ENCODE measurements at places on chromosomes 1 and 21.

DNA sequence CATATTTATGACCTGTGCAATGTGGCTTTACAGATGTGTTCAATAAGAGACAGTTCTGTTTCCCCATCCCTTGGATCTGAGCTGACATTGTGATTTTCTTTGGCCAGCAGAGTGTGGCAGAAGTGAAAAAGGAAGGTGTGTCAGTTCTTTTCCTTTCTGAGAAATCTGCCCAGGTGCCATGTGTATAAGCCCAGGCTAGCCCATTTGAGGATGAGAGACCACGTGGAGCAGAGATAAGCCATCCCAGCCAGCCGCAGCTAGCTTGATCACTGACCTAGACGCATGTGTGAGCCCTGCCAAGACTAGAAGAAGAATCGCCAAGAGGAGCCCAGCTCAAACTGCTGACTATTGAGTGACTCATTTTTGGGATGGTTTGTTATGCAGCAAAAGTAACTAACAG is 127.8 kb downstream of the KCNJ6 start:
- DNase-seq: no peak

GRCh38 chr1:90114521-90115141 is 119.7 kb downstream of the ZNF326 start:
- peak; percentile 44 for DNase-seq

DNA sequence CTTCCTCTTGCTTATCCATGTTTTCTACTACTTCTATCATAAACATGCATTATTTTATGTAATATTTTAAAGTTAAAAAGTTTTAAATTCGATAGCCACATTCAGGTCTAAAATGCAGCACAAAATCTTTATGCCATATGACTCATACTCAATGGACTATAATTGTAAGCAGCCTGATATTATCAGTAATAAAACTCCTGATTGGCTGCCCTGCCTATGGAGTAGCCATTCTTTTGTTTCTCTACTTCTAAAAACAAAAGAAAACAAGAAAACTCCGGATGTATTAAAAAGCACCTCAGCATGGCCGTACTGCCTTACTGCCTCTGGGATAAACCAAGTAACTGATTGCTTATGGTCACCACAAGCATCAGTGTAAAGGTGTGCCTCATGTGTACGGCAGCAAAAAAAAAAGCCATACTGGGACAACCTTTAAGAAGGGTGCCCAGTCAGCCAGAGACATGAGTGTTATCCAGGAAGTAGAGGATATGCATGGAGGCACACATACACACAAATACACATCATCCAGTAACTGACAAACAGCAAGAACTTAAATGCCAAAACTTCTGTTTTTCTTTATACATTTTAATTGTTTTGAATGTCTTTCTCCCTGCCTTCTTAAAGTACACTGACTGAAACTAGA is 9.2 kb downstream of the SLC35D1 start:
- no peak for DNase-seq

DNA sequence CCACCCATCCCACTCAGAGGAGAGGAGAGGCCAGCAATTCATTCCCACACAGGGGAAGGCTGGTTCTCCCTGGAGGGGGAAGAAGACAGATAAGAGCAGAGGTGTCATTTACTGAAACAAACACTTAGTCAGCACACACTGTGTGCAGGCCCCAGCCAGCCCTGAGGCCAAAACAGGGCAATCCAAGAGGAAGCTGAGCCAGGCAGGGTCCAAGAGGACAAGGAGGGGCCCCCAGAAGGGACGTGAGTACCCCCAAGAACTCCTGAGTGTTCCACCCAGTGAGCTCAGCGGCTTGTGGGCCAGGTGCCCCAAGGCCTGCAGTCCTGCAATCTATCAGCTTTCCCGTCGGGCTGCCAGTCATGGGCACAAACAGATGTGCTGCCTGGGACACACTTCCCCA is 15.8 kb downstream of the ADGRB2 start:
- no peak for DNase-seq

DNA sequence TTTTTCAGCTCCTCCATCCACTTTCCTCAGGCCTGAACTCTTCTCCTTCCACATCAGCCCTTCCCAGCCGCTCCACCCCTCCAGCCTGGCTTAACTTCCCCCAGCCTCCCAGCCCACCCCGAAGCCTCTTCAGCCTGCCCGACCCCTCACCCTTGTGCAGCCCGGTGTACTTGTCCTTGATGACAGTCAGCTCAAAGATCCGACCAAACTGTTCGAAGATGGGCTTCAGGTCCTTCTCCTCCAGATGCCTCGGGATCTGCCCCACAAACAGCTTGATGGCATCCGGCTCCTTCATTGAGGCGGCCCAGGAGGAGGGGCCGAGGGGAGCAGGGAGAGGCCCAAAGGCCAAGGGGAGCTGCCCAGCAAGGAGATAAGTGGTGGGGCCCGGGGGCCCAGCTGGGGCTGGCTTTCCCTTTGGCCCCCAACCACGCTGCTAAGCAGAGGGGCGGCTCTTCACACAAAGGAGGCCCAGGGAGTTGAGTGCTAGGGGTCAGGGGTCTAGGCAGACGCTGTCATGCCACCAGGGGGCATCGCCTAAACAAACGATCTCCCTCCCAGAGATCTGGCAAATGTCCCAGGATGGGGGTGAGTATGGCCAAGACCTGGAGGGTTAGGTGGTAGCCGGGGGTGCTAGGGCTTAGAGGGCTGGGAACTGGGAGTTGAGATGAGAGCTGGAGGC is 738 bp downstream of the CELF3 start:
- DNase-seq: no peak

DNA sequence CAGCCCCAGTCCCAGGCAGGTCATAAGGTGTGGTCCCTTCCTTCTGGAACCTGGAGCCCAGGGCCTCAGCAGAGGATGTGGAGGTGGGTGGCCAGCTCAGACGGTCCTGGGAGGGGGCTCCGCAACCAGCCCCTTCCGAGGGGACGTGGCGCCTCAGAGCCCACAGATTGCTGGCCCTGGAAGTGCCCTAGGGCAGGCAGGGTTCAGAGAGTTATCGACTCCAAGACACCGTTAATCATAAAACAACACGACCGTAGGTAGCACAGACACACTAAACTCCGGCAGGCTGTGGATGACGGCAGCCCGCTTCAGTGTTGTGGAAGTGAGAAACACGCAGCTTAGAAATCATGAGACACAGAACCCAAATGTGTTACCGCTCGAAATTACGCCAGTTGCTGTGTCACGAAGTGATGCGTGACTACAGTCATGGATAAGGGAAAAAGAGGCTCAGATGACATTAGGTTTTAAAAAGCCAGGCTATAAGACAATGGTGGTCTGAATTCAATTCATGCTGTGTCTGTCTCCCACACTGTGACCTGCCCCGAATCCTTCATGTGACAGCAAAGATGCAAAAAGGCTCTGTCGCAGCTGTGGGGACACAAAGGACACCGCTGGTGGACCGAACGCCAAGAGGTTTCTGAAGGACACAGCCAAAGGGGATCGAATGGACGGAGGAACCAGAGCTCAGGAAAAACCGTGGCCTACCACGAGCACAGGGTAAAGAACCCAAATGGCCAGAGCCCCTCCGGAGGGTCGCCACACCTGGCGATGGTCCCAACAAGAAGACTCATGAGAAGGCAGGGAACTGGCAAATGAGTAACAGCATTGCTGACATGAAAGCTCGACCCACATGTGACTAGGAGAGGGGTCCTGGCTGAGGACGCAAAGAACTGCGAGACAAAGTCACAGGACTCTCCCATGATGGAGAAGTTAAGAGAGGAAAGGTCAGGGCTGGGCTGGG is 1.7 kb upstream of the SUMO3 start:
- no peak for DNase-seq
